ENCODE measurements at places on chromosomes 11 and 22.

GRCh38 chr11:49995565-49995964, 13.2 kb upstream of the OR4C12 start:
- no peak for DNase-seq

DNA sequence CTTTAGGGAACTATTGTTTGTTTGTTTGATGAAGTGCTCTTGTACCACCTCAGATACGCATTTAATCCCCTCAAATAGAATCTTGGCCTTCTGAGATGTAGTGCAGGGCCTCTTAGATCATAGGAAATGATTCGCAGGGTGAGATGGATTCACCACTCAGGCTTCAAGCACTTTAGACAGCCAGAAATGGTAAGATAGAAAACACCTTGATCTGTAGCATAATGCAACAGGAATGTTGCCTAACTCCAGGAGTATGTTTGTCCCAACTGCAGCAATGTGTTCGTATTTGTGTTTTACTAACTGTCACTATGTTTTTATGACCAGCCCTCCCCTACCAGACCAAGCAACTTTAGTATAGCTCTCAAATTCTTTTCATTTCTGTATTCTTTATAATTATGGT, 761.2 kb downstream of the NELL1 start:
- no peak for DNase-seq

GRCh38 chr11:61498767-61499341, 9.7 kb upstream of the LRRC10B start:
- DNase-seq = no peak

- DNase-seq = no peak
Measured at GRCh38 chr11:134988495-134988894, 576.5 kb upstream of the B3GAT1 start.
